Stimulated activated CD8-positive, alpha-beta memory T cell treated with anti-CD3 and anti-CD28 coated beads, Interleukin-7, amount 100 ng/mL, for 1 hour (primary cell): ENCODE measurements at places on chromosomes 11 and 22.

DNA sequence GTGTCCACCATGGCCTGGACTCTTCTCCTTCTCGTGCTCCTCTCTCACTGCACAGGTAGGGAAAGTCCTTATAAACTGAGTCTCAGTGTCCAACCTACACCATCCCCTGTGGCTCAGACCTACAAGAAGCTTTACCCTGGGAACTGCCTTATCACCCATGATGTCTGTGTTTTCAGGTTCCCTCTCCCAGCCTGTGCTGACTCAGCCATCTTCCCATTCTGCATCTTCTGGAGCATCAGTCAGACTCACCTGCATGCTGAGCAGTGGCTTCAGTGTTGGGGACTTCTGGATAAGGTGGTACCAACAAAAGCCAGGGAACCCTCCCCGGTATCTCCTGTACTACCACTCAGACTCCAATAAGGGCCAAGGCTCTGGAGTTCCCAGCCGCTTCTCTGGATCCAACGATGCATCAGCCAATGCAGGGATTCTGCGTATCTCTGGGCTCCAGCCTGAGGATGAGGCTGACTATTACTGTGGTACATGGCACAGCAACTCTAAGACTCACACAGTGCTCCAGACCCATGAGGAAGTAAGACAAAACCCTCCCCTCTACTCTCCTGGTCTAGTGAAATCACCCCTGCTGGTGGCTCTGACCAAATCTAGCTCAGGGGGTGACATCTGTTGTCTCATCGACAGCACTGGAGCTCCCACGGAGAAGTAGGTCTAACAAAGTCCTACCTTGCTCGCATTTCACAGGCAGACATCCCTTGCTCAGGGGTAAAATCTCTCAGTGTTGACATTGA lies 74.3 kb downstream of the VPREB1 start:
- no peak for DNase-seq

DNA sequence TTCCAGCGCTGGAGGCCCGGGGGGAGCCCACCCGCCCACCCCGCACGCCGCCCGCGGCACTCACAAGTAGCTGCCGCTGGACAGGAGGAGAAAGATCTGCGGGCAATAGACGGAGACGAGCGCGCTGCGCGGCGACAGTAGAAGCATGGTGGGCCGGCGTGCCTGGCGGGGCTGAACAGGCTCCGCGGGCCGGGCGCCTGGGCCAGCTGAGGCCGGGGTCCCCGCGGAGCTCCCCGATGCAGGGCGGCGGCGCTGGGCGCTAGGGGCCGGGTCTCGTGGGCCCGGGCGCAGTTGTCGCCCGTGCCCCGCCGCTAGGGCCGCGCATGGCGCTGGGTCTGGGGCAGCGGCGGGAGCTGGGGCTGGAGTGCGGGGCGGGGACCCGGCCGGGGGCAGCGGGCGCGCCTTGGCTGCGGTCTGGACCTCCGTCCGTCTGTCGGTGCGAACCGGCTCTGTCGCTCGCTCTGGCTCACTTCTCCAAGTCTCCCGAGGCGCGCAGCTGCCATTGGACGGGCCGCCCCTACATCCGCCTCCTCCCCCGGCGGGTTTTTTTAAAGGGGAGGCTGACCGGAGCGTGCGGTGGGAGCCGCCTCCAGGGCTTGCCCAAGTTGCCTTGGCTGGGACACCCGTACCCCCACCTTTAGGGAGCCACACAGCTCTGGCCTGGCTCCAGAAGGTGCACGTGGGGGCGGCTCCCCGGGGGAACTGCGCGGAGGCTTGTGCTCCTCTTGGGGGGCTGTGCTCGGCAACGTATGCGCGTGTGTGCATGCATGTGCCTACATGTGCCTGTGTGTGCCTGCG lies 4.7 kb downstream of the WNT7B start:
- DNase-seq = no peak

GRCh38 chr11:77030834-77031414 lies 3.3 kb upstream of the B3GNT6 start:
- no peak for DNase-seq

DNA sequence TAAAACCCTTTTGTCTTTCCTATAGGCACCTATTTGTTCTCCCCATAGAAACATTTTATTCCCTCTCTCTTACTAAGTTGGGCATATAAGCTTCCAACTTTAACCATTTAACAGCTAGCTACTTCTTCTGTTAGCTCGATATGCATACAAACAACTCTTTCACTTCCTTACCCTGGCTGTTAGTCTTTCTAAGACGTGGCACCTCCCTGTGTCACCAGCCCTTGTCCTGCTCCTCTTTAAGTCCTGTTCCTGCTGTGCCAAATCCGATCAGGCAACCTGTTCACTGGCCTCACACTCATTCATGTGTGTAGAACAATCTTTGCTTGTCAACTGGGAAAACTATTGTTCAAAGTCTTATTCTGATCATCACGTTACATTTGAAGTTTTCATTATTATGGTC lies 1376.1 kb upstream of the TENM4 start:
- DNase-seq = no peak

- DNase-seq = no peak
Observed at GRCh38 chr11:67495234-67496005, 9.7 kb downstream of the PITPNM1 start.

- DNase-seq = no peak
Observed at GRCh38 chr22:49554296-49554625, 273.4 kb downstream of the BRD1 start.

DNA sequence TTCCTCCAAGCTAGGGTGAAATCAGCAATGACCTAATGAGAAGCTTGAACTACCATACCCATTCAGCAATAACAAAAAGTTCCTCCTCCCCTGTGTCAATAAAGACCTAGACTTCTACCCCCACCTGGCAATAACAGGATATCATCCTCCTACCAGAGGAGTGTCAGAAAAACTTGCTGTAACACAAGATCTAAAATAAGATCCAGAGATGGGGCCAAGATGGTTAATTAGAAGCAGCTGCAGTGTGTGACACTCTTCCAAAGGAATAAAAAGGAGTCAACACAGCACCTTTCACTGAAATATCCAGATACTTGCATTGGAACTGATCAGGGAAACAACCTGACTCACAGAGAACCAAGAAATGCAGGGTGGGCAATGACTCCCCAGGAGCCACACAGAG lies 84.4 kb upstream of the ARHGAP42 start:
- no peak for DNase-seq

- DNase-seq = no peak
Observed at GRCh38 chr11:78907636-78908035, 333.0 kb upstream of the NARS2 start.

DNA sequence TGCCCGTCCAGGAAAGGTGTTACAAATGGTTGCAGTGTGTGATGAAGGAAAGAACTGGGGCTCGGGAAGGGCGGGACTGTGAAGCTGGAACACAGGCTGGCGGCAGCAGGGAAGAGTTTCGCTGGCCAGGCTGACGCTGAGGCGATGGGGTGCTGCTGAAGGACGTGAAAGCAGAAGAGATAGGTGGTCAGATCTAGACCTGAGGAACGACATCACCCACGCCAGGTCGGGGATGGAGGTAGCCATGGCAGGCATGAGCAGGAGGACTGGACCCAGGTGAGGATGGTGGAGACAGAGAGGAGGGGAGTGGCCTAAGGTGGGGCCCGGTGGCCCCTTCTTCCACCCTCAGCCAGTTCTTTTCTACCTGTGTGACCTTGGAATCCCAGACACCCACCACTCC lies 9.1 kb downstream of the CDC42EP2 start:
- no peak for DNase-seq

DNA sequence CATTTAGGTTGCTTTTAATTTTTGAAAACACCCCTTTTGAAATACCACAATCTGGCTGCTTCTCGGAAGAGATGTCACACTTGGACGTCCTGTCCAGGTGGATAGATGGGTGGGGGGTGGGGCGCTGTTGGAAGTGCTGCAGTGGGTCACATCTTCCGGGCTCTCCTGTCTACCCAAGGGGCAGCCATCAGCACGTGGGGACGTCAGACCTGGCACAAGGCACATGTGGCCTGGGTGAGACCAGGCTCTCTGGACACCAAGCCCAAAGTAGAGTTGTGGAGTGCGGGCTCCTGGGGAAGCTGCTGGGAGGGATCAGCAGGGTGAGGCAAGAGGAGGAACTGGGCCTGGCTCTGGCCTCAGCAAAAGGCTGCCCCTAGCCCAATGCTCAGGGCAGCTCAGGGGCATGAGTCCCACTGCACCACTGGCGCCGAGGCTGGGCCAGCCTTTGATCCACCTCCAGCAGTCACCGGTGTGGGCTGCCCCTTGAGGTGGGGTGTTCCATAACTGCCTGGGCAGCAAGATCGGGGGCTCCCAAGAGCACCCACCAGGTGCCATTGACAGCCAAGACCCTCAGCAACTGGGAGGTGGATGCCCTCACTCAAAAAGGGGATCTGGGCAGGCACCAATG lies 68.6 kb upstream of the CCND1 start:
- DNase-seq = no peak
